ELR (cell line): ENCODE measurements at places on chromosomes 12 and 14.

DNA sequence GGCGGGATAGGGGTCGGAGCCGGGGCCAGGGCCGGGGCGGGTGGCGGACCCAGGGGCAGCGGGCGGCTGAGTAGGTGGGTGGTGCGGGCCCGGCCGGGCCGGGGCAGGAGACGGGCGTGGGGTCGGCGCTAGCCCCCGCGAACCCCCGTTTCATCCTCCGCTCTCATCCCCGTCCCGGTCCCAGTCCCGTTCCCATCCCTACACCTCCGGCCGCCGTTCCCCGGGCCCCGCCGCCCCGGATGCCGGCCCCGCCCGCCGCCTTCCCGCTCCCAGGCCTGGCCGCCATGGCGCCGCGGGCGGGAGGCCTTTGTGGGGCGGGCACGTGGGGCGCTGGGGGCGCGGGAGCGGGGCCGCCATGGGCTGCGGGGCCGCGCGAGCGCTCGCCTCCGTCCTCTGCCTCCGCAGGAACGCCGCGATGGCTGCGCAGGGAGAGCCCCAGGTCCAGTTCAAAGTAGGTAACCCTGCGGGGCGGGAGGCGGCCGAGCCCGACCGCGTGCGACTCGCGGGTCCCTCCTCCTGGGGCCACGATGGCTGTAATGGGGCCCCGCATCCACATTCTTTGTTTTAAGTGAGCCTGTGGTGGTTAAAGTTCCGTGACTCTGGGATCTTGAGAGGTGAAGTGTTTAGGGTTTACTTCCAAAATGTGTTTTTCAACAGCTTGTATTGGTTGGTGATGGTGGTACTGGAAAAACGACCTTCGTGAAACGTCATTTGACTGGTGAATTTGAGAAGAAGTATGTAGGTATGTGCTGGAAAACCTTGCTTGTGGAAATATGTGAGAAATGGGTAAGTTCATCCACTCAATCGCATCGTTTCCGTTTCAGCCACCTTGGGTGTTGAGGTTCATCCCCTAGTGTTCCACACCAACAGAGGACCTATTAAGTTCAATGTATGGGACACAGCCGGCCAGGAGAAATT, 572 bp downstream of the RAN start:
- peak; percentile 35 for DNase-seq

DNA sequence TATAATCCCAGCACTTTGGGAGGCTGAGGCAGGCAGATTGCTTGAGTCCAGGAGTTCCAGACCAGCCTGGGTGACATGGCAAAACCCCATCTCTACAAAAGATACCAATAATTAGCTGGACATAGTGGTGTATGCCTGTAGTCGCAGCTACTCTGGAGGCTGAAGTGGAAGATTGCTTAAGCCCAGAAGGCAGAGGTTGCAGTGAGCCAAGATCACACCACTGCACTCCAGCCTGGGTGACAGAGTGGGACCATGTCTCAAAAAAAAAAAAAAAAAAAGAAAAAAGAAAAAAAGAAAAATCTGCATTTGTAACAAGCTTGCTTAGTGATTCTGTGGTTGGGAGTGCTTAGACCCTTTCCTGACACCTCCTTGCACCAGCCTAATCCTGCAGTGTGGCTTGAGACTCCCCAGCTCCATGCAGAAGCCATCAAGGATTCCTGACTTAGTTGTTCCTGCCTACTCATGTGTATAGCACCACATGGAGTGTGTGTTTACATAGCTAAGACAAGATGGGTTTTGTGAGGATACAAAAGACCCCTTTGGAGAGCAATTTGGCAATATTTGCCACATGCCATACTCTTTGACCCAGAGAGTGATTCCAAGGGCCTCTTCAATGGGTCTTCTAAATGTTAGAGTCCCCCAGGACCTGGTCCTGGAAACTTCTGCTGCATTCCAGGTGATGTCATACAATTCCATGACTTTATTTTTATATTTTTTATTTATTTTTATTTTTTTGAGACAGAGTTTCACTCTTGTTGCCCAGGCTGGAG, 5.1 kb upstream of the TMED10 start:
- no peak for DNase-seq

- no peak for DNase-seq
Measured at GRCh38 chr12:103456006-103456405, 39.8 kb downstream of the C12orf42 start.

GRCh38 chr14:89137526-89138163, 279.4 kb downstream of the FOXN3 start:
- peak; percentile 91 for DNase-seq

GRCh38 chr12:96241431-96241830, 47.3 kb downstream of the ELK3 start:
- no peak for DNase-seq

DNA sequence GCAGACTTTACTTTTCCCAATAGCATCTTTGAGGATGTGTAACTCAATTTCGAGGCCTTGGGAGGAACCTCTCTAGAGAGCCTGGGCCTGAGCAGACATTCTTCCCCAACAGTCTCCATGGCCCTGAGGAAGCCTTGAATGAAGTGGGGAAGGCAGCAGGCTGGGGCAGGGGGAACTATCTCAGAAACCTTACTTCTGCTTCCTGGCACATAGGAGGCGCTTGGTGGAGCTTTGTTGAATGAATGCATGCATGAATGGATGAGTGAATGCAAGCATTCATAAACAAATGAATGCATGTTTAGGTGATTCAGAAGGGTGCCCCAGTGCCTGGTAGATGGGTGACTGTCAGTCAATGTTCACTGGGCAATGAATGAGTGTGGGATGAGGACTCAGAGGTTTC, 58.3 kb downstream of the GALNT16 start:
- no peak for DNase-seq

DNA sequence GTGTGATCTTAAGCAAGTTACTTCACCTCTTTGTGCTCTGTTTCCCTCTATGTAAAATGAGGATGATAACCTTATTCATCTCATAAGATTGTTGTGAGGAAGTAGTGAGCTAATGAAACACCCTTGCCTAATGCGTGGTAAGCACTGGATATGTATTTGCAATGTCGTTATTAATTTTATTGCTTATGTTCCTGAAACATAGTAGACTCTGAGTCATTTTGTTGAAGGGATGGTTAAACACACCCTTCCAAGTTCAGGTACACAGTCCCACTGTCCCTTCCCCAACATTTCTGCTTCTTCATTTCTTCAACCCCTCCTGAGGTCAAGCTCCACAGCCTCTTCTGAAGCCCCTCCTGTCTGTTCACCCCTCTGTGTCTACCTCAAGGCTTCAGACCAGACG, 40.2 kb upstream of the FAM222A start:
- no peak for DNase-seq

DNA sequence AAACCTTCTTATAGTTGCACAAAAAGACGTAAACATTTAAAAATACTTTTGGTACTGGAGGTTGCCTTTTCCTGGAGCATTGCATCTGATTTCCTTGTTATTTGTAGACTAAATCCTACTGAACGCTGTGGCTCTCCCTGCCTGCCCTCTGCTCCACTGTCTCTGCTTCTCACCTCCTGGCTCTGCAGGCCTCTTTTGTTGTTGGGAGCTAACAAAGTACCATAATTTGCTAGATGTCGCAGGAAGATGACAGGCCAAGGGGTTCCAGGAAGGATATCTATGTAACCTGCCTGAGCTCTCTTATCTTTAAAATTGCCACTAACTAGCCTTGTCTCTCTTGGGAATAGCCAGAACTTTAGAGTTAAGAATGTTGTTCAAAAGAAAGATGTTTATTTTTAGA, 21.4 kb downstream of the SYNE2 start:
- no peak for DNase-seq

DNA sequence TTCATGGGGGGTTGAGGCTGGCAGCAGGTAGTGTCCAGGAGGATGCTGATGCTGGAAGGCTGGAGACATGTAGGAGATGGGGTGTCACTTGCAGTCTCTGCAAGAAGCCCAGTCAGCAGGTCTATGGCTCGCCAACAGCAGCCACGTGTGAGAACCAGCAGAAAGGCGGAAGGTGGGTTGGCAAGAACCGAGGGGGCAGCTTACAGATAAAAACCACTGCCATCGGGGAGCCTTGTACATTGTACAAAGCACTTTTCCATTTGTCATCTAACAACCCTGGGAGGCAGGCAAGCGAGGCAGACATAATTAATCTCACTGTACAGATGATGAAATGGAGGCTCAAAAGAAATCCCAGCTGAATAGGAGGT, 167.2 kb downstream of the KCNA5 start:
- no peak for DNase-seq

DNA sequence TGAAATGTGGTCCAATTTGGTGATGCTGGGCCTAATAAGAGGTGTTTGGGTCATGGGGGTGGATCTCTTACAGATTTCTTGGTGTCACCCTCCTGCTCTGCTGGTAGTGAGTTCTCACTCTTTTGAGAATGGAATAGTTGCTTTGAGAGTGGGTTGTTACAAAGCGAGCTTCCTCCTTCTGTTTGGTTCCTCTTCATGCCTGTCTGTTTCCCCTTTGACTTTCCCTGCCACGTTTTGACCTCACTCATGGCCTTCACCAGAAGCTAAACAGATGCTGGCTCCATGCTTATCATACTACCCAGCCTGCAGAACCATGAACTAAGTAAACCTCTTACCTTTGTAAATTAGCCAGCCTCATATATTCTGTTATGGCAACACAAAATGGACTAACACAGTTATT, 57.7 kb upstream of the LDHB start:
- no peak for DNase-seq

- DNase-seq, result no peak
Measured at GRCh38 chr14:104082807-104083206, 2.7 kb upstream of the ASPG start.

DNA sequence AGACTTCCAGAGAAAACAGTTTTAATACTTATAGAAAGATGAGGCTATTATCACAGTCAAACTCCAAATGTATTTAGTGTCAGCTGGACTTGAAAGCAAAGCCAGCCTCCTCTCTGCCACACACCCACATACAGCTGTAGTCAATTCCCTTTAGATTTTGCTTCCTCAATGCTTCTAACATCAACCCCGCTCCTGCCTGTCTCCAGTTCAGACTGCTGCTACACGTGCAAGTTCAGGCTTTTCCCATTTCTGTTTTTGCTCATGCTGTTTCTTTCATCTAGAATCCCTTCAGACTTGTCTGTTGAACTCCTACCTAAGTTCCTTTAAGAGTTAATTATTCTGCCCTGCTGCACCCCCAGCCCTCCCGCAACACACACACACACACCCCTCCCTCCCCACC, 380.0 kb downstream of the KCNH5 start:
- DNase-seq, result no peak

- DNase-seq, result peak; percentile 32
Measured at GRCh38 chr14:72634691-72635616, 258.9 kb downstream of the DPF3 start.

GRCh38 chr12:103556890-103557627, 30.0 kb upstream of the STAB2 start:
- DNase-seq, result no peak

DNA sequence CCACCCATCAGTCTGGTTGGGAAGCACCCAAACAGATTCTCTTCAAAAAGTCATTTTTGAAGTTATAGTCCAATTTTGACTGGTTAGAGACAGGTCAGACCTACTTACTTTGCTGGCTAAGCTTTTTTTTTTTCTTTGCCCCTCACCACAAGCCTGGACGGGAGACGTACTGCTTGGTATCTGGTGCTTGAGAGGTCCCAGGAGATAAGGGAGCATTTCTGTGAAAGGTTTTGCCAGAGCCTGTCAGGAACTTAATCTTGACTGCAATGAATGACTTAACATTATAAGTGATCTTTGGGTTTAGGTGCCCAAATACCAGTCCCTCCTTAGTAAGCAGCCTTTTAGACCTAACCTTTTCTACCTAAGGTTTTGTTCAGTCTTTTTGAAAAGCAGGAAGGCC, 6.3 kb downstream of the MTHFD1 start:
- DNase-seq, result no peak

DNA sequence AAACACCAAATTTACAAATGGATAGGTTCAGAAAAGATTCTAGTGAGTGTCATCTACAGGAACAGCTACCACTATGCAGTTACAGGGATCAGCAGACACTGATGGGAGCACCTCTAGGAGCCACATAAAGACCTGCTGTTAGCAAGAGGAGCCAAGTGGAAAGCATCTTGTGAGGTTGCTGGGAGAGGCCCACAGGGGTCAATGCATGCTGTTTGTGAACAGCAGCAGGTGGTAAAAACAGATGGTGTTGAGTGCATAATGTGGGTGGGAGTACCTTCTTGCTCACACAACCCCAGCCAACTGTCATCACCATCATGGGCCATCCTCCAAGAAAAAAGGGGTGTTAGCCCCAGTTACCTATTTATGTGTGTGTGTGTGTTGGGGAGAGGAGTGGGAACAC, 215.2 kb upstream of the SSTR1 start:
- no peak for DNase-seq

DNA sequence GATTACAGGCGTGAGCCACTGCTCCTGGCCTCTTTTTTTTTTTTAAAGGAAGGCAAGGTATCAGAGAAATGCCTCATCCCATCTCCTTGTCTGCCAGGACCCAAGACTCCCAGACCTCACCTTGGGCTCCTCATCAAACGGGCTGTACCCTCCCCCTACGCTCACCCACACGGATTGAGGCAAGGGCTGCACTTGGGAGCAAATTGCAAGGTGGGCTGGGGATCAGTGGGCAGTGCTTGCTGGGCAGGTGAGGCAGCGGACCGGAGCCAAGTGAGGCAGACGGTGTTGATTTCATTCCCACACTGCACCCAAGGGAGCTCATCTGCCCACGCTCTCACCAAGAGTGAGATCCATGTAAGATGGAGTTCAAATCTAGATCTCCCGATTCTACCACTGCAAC, 41.0 kb upstream of the DICER1 start:
- no peak for DNase-seq

- no peak for DNase-seq
Measured at GRCh38 chr12:115763982-115764621, 513.4 kb downstream of the MED13L start.

- no peak for DNase-seq
Measured at GRCh38 chr12:4685317-4685716, 34.9 kb upstream of the GALNT8 start.

DNA sequence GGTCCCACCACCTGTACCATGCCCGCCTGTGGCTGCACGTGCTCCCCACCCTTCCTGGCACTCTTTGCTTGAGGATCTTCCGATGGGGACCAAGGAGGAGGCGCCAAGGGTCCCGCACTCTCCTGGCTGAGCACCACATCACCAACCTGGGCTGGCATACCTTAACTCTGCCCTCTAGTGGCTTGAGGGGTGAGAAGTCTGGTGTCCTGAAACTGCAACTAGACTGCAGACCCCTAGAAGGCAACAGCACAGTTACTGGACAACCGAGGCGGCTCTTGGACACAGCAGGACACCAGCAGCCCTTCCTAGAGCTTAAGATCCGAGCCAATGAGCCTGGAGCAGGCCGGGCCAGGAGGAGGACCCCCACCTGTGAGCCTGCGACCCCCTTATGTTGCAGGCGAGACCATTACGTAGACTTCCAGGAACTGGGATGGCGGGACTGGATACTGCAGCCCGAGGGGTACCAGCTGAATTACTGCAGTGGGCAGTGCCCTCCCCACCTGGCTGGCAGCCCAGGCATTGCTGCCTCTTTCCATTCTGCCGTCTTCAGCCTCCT, 1.1 kb downstream of the INHBE start:
- DNase-seq, result peak; percentile 67
